ENCODE measurements at places on chromosomes 5 and 9. TPM values are rescaled to one million over a fixed set of nuclear protein-coding genes. Genes with fewer than 3 reads are reported as not detected.

PCDHB3 gene
- total RNA-seq = 0.47 TPM

CATSPER3 gene
- total RNA-seq = not detected

GRM6 gene
- not detected for total RNA-seq

DNAJB5 gene
- 8.3 TPM for total RNA-seq

CD274 gene
- 20.8 TPM for total RNA-seq

NDST1 gene
- total RNA-seq = 129 TPM

ANKRD18B gene
- 0.34 TPM for total RNA-seq

KCNV2 gene
- total RNA-seq = not detected

SPINK1 gene
- not detected for total RNA-seq

TIMD4 gene
- total RNA-seq = not detected

IL33 gene
- total RNA-seq = 0.60 TPM

SPARC gene
- total RNA-seq = 1,145 TPM

PTGDS gene
- not detected for total RNA-seq

ZNF483 gene
- total RNA-seq = 0.69 TPM

SPINK6 gene
- total RNA-seq = not detected

BBLN gene
- total RNA-seq = 182 TPM

RBM18 gene
- total RNA-seq = 12.6 TPM

BNC2 gene
- 8.9 TPM for total RNA-seq

TGFBI gene
- total RNA-seq = 36.1 TPM

MYMK gene
- total RNA-seq = not detected

IL13 gene
- total RNA-seq = not detected

PAEP gene
- total RNA-seq = not detected

FBXW2 gene
- total RNA-seq = 35.8 TPM

CD72 gene
- total RNA-seq = not detected

DMRTA1 gene
- total RNA-seq = 0.07 TPM

CYLC2 gene
- total RNA-seq = not detected

PRRX2 gene
- 0.20 TPM for total RNA-seq

TUSC1 gene
- total RNA-seq = 11.8 TPM
